ENCODE measurements at places on chromosomes 11 and 22.

GRCh38 chr11:86150847-86151173 is 81.9 kb upstream of the PICALM start:
- DNase-seq, result no peak

GRCh38 chr11:12897390-12897789 is 111.7 kb upstream of the RASSF10 start:
- no peak for DNase-seq

GRCh38 chr11:58629857-58630256 is 7.4 kb downstream of the CNTF start:
- no peak for DNase-seq

- no peak for DNase-seq
Measured at GRCh38 chr11:68929706-68930570, 26.2 kb downstream of the IGHMBP2 start.

DNA sequence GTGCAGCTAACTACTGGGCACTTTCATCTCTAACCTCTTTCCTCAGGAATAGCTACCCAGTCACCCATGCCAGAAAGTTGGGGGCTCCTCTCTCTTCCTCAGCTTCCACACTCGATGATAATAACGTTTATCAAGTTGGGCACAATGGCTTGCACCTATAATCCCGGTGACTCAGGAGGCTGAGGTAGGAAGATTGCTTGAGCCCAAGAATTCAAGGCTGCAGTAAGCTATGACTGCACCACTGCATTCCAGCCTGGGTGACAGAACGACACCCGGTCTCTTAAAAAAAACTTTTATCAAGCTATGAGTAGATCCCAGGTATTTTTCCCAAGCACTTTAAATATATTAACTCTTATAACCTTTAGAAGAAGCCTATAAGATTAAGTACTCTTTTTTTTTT is 2.0 kb downstream of the SF3A1 start:
- no peak for DNase-seq

GRCh38 chr11:126924376-126925040 is 76.1 kb downstream of the KIRREL3 start:
- DNase-seq, result no peak

DNA sequence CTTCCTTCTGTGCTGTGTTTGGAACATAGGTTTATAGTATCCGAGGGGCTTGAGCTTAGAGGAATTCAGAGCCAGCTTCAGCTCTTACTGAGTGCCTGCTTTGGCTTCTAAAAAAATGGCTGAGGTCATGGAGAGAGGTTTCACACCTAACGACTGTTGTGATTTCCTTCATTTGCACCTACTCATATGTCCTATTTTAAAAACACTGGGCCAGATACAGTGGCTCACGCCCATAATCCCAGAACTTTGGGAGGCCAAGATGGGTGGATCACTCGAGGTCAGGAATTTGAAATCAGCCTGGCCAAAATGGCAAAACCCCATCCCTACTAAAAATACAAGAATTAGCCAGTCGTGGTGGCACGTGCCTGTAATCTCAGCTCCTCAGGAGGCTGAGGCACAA is 38.3 kb upstream of the SYT13 start:
- no peak for DNase-seq

- no peak for DNase-seq
Measured at GRCh38 chr11:66419825-66420224, 1.0 kb upstream of the NPAS4 start.

DNA sequence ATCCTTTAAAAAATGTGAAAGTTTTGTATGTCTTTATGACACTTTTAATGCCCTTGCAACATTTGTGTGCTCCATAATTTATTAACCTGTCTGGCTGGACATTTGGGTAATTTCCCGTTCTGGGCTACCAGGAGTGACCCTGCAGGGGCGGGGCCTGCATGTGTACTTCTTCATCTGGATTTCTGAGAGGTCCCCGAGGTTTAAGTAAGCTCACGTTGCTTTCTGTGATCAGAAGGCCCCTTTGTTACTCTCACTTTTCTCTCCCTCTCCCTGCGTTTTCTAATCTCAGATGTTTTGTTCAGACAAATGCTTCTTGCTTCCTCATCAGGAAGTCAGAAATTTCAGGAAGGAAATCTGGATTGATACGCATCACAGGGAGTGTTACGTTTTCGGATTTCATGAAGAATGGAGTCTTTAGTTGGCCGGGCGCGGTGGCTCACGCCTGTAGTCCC is 78.9 kb upstream of the CRYBB3 start:
- DNase-seq, result no peak

- no peak for DNase-seq
Measured at GRCh38 chr11:6397636-6398035, 7.4 kb downstream of the SMPD1 start.

GRCh38 chr11:67493548-67494370 is 10.9 kb downstream of the AIP start:
- DNase-seq, result no peak

- DNase-seq, result no peak
Measured at GRCh38 chr22:17319546-17319945, 49.7 kb upstream of the CECR2 start.

GRCh38 chr11:35318977-35319925 is 100.1 kb downstream of the SLC1A2 start:
- no peak for DNase-seq

GRCh38 chr11:131770801-131771200 is 400.4 kb downstream of the NTM start:
- no peak for DNase-seq

DNA sequence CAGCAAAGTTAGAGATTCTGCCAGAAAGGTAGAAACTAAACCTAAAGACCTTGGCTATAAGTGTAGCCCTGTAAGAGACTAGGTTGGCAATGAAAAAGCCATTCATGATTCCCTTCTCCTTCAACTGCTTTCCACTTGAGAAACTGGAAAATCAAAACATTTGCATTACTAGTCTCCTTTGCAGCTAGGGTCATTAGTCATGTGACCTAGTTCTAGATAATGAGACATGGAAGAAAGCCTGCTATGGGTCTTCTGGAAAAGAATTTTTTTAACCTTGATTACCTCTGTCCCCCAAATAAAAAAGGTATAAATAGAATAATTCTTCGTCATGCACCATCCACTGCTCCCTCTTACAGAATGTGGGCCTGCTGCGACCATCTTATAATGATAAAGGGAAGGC is 80.1 kb downstream of the SOX6 start:
- DNase-seq, result no peak

DNA sequence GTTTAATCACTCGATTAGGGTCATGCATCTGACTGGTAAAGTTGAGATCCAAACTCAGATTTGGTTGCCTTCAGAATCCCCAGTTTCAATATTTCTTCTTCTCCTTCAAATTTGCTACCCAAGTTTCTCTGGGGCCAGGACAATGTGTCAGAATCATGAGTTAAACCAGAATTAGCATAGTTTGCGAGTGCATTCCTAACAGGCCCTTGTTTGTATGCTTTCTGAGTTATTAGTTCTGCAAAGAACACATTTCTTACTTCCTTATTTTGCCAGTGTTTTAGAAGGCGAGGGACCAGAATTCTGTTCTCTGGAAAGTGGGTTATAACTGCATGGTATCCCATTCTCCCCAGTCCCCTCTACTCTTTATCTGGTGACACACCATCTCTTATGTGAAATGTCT is 112.0 kb downstream of the ARL14EP start:
- no peak for DNase-seq

DNA sequence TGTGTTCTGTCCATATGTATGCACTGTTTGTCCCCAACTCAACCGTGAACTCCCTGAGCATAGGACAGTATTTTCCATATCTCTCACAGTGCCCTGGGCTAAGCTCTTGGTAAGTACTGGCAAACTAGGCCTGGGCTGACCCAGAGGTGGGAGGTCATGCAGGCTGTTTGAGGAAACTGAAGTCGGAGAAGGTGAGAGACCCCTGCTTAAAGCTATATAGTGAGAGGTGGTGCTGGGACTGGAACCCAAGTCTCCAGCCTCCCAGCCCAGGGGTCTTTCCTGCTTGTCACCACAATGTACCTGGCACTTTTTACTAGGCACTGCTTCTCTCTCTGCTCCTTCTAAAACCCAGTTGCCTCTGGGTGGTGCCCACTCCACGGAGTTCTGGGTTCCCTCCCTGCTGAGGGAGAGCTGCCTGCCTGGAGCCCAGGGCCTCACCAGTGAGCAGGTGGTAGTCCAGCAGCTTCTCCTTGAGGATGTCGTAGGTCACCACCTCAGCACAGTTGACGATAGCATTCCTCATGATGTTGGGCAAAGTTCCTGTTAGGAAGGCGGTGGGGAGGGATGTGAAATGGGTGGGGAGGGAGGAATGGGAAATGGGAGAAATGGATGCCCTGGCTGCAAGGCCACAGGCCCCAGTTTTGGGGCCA is 4.7 kb downstream of the UCP3 start:
- DNase-seq, result no peak

- peak; percentile 89 for DNase-seq
Measured at GRCh38 chr11:130314750-130315285, at the start of gene ZBTB44. Gene ZBTB44 (minus strand): TSS chr11:130314917. CDS start chr11:130261873, 53,044 bp downstream.

DNA sequence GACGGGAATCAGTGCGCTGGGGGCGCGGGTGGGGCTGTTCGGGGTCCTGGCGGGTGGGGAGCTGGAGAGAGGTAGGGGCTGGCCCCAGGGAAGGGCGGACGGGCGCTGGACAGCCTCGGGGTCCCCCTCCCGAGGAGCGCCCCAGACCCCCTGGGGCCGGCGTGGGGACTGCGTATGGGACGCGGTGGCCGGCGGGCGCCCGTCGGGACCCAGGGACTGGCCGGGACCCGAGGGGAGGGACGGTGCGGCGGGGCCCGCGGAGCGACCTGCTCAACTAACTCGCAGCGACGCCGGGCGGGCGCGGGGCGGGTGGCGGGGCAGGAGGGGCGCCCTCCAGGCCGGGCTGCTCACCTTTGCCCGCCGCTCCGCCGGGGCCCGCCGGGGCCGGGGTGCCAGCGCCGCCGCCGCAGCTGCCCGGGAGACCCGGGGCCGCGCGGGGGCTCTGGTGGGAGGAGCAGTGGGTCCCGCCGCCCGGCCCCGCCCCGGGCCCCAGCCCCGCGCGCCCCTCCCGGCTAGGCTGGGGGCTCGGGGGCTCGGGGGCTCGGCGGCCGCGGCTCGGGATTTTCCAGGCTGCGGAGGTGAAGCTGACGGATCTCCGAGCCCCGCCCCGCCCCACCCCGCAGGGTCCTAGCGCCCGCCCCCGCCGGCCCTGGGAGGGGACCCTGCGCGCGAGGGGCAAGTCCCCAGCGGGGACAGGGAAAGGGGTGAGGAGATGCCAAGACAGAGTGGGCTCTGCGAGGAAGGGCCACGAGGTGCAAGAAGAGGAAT is 12.3 kb downstream of the STARD10 start:
- DNase-seq, result peak; percentile 51

- no peak for DNase-seq
Measured at GRCh38 chr22:22823131-22823810, 64.3 kb upstream of the IGLL5 start.

DNA sequence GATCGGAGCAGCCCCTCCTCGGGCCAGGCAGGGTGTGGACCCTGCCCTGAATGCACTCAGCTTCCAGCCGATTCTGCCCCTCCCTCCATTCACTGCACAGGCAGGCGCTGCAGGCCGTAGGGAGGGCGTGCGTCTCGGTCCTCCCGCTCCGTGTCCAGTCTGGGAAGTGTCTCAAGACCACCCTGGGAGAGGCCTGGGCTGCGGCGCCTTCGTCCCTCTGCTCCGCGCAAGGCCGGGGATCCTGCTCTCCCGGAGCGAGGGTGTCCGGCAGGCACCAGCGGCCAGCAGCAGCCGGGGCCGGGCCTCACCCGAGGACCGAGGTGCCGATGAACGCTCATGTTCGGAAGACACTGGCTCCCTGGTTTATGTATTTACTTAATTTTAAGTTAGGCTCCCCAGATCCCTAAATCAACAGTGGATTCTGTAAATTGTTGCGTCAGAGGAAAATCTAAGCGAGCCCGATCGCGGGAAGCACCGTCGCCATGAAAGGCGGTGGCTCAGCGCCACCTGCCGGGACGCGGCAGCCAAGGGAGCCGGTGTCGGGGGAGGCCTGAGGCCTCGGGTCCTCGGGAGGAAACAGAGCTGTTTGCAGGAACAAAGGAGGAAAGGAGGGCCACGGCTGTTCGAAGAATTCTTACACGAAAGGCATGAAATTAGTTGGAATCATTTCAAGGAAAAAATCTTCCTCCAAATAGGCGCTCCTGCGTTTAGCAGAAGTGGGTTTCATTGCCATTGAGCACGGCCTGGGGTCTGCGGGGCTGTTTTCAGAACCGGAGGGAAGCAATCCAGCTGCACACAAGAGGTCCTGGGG is 195.3 kb downstream of the BRD1 start:
- DNase-seq, result no peak

DNA sequence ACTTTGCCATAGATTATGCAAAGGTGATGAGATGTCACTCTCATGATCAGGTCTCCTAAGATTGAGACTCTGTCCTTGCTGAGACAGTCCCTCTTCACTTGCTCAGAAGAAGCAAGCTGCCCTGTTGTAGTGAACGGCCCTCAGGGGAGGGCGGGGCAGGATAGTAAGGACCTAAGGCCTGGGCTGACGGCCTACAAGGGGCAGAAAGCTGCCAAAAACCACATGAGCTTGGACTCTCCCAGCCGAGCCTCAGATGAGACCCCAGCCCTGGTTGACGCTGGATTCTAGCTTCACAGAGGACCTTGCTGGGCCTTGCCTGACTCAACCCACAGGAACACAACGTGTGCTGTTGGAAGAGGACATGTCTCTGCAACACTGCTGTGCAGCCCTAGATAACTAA is 1182.5 kb downstream of the TBC1D22A start:
- DNase-seq, result no peak

GRCh38 chr11:120254788-120255518 is 15.0 kb downstream of the POU2F3 start:
- DNase-seq, result no peak

GRCh38 chr11:515131-515530 is 8.1 kb upstream of the RNH1 start:
- DNase-seq, result no peak

- no peak for DNase-seq
Measured at GRCh38 chr11:133227632-133228111, 304.6 kb downstream of the OPCML start.

DNA sequence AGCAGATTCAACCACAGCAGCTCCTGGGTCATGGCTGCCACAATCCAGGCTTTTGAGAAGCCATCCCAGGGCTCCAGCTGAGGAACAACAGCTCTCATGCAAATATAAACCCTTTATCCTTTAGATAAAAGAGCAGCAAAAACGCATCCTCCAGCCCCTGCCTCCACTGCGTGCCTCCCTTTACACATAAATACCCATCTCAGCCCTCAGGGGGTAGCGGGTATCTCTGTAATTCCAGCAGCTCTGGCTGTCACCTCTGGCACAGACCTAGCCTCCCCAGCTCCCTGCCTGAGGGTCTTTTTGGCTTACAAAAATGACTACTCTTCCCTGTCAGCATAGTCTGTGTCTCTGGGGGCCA is 21.6 kb downstream of the LMO1 start:
- no peak for DNase-seq

GRCh38 chr11:94129512-94130297 is 1.1 kb downstream of the PANX1 start:
- DNase-seq, result no peak

Measured in stimulated activated CD4-positive, alpha-beta T cell treated with anti-CD3 and anti-CD28 coated beads, Interleukin-4, amount 100 ng/mL, for 4 hours (primary cell).